ENCODE measurements at places on chromosomes 3 and 15.

GRCh38 chr3:46613313-46614005, 1.1 kb downstream of the FAM240A start:
- no peak for DNase-seq

- DNase-seq: no peak
These were observed 632 bp downstream of the MTHFS start for GRCh38 chr15:79896131-79896633.

- no peak for DNase-seq
These were observed 50.6 kb upstream of the SPATA16 start for GRCh38 chr3:173191611-173192010.

- DNase-seq: no peak
These were observed 406.9 kb upstream of the ADAMTS9 start for GRCh38 chr3:65094723-65095122.

- DNase-seq: no peak
These were observed 177.8 kb downstream of the OTOL1 start for GRCh38 chr3:161674402-161674801.

DNA sequence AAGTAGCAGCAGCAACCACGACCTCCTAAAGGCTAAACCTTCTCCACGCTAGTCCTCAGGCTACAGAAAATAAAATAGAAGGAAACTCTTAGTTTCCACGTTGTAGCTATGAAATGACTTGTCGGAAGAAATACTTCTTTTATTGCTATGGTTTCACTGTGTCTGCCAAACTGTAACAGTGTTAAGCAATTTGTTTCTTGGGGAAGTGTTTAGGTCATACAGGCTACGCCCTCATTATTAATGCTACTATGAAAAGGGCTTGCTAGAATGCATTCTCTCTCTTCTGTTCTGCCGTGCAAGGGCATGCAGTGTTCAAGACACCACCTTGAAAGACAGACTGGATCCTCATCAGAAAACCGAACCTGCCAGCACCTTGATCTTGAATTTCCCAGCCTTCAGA, 462.7 kb downstream of the PLOD2 start:
- no peak for DNase-seq

DNA sequence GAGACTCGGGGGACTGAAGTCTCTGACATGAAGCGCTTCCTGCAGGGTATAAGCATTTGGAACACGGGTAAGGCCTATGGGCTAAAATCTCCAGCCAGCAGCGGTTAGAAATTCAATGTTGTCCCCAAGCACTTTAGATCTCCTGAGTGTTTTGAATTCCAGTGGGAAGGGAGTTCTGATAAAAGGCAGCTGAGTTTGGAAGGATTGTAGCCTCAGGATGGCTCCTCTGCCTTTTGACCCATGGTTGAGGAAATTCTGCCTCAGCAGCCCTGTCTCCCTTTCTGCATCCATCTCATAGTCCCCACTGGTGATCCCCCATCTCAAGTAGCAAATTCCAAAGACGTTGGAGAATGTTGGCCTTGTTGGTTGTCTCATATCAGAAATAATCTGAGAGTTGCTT, 24.2 kb upstream of the HACD2 start:
- DNase-seq: no peak

DNA sequence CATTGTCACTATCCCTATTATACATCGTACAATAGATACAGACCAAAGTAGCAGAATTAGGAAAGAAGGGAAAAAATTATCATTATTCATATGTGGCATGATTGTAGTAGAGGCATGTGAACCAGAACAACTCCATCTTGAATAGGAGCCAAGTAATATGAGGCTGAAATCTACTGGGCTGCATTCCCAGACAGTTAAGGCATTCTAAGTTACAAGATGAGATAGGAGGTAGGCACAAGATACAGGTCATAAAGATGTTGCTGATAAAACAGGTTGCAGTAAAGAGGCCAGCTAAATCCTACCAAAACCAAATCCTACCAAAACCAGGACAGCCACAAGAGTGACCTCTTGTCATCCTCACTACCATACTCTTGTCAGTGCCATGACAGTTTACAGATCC, 1035.4 kb upstream of the SEMA6D start:
- no peak for DNase-seq

- DNase-seq: no peak
These were observed 191.9 kb downstream of the GABRB3 start for GRCh38 chr15:26580943-26581342.

- DNase-seq: no peak
These were observed 784.0 kb upstream of the SEMA6D start for GRCh38 chr15:46933332-46933731.

DNA sequence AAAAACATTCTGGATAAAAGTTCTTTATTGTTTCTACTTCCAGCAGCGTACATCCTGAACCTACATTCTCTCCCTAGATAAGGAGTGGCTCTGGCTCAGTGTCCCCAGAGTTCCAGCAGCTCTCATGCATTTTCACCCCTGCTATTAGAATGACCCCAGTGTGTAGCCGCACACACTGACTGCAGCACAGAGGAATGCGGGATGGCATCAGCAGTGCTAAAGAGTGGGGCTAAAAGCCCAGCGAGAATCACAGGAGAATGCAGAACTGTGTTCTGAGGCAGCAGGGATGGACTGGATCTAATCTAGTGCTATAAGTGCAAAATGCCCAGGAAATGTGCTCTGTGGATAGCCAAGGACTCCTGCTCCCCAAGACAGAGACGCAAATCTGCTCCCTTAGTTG, 66.4 kb upstream of the TJP1 start:
- DNase-seq: no peak

GRCh38 chr3:40930756-40931155, 268.5 kb upstream of the CTNNB1 start:
- DNase-seq: no peak

- DNase-seq: no peak
These were observed 3.4 kb upstream of the KNL1 start for GRCh38 chr15:40590667-40591050.

GRCh38 chr3:72587282-72587681, 261.0 kb downstream of the SHQ1 start:
- DNase-seq: no peak

DNA sequence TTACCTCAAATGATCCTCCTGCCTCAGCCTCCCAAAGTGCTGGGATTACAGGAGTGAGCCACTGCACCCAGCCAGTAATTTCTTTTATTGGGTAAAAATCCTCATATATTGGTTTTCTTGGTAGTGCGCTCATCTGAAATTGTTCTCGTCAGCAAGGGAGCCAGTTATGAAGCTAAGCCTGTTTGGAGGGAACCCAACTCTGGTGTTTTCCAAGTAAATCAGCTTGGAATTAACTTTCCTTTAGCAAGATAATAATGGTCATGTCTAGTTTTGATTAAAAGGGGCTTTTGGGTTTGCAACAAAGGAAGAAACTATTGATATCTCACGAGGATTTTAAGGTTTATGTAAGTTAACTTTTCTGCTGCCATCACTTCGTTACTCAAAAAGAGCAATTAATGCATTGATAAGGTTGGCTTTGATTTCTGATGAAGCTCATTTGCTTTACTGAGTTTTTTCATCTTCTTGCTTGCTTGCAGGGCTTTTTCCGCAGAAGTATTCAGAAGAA, 72.7 kb downstream of the RARB start:
- DNase-seq: no peak

DNA sequence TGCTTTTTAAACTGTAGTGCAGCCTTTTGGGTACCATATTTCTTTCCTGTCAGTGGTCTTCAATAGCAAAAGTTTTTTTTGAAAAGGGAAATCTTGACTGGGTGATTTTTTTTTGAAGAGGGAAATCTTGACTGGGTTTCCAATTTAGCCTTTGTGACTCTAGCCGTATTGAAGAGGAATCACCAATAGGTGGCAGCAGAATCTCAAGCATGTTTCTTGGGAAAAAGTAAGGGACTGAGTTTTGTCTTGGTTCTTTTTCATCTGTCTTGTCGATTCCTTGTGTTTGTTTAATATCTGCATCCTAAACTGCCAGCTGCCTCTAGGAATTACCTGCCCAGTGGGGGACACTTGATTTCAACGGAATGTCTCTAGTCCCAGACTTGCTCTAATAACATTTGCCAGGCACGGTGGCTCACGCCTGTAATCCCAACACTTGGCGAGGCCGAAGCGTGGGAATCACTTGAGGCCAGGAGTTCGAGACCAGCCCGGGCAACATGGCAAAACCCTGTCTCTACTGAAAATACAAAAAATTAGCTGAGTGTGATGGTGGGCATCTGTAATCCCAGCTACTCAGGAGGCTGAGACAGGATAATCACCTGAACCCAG, 89.2 kb downstream of the RBPMS2 start:
- peak; percentile 24 for DNase-seq

GRCh38 chr3:44832032-44832431, 29.7 kb upstream of the TMEM42 start:
- no peak for DNase-seq
